ENCODE measurements at places on chromosomes 12 and 14.
A peak's percentile ranks its signal among the peaks of the same experiment; 100 is the strongest.

GRCh38 chr12:2299206-2299605 is 246.4 kb downstream of the CACNA1C start:
- no peak for DNase-seq

GRCh38 chr12:70194076-70194475 is 49.2 kb upstream of the CNOT2 start:
- no peak for DNase-seq

GRCh38 chr14:26730929-26731618 is 133.2 kb upstream of the NOVA1 start:
- DNase-seq, result no peak

DNA sequence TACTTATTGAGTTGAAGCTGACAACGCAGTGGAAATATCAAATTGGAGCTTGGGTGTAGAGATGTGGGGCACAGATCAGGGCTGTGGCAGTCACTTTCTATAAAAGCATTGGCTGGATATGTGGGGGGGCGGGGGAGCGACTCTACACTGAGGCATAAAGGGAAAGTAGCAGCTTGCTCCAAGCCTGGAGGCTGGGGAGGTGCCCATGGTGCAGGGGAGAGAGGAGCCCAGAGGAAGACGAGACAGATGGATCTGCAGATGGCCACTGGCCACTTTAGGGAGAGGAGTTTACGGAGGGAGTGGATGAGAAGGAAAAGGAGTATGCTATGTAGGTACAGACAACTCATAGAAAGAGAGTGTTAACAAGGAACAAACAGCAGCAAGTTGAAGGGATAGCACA is 13.5 kb upstream of the NGB start:
- no peak for DNase-seq

DNA sequence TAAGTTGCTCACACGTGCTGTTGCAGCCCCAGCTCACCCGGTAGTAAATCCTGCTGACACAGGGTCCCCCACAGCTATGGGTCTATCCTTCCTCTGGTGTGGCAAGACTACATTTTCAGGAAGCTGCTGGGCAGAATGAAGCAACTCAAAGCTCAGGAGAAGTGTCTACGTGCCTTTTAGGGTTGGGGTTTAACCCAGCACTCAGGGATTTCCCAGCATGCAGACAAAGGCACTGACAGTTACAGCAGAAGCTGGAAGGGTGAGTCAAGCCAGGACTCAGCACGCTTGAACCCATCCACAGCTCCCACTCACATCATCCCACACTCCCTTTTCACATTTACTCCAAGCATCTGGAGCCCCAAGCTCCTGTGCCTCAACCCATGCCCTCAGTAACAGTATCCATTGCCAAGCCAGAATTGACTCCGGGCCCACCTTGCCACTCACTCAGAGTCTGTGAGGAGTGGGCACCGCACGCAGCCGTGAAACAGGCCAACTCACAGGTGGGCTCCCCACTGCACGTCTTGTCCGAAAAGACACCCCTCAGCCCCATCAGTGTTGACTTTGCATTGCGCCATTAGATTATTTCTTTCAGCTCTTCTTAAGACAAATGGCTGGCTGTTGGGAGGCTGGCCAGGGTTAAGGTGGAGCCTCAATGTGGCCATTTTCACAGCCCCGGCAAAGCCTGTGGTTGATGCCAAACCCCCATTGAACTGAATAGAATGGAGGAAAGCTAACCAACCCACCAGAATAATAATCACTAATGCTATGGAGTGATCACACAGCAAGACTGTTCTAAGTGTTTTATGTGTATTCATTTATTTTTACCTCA is 59.6 kb downstream of the ZFP36L1 start:
- peak; percentile 76 for DNase-seq

- DNase-seq, result peak; percentile 29
Observed at GRCh38 chr12:17511369-17511768, 578.6 kb downstream of the RERGL start.

- no peak for DNase-seq
Observed at GRCh38 chr14:102491366-102491765, 18.2 kb downstream of the ANKRD9 start.

Data from umbilical cord (tissue), 2 donors.